CD8-positive, alpha-beta T cell (primary cell): ENCODE measurements at places on chromosomes 16 and 17.

- DNase-seq = no peak
Observed at GRCh38 chr16:54342966-54343365, 56.4 kb upstream of the IRX3 start.

GRCh38 chr16:23428351-23428750 lies 24.6 kb downstream of the COG7 start:
- no peak for DNase-seq

- DNase-seq = no peak
Observed at GRCh38 chr17:7146115-7146514, 31.5 kb upstream of the ASGR2 start.

DNA sequence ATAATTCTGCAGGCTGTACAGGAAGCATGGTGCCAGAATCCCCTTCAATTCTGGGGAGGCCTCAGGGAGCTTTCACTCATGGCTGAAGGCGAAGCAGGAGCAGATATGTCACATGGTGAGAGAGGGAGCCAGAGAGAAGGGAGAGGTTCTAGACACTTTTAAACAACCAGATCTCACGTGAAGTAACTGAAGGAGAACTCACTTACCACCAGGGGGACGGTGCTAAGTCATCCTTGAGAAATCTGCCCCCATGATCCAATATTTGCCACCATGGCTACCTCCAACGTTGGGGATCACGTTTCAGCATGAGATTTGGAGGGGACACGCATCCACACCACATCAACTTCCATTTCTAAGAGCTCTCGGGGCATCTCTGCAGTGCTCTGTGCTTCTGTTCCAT lies 37.4 kb upstream of the GNA13 start:
- no peak for DNase-seq

DNA sequence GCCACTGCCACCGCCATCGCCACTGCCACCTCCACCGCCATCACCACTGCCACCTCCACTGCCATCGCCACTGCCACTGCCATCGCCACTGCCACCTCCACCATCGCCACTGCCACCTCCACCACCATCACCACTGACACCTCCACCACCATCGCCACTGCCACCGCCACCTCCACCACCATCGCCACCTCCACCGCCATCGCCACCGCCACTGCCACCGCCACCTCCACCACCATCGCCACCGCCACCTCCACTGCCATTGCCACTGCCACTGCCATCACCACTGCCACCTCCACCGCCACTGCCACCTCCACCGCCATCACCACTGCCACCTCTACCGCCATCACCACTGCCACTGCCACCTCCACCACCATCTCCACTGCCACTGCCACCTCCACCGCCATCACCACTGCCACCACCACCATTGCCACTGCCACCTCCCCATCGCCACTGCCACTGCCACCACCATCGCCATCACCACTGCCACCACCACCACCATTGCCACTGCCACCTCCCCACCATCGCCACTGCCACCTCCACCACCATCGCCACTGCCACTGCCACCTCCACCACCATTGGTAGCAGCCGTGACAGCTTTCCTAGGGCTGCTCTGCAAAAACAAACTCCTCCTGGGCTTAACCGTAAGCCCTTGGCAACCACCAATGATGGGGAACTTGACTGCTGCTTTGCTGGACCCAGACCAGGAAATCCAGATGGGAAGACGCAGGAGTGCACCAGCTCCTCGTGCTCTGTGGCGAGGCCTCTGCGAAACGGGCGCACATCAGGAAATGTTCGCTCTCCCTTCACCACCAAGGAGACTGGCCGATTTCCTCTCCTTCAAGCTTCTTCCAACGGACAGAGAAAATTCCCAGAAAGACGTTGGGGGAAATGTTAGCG lies 147.2 kb downstream of the RBFOX3 start:
- no peak for DNase-seq

DNA sequence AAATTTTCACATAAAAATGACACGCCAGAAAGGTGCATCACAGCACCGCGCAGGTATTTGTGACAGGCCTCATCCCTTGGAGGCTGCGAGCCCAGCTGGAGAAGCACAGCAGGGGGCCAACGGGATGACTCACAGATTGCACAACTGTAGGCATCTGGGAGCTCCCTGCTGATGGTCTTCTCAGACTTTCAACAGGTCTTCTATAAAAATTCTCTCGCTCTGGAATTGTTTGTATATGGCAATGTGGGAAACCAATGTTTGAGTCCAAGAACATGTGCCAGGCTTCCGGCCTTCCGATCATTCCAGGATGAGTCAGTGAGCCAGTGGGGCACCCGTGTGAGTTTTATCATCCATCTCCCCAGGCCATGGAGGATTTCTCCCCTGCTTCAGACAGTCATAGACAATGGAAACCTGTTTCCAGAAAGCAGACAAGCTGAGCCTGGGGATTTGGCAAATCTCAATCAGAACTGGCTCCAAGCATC lies 24.1 kb upstream of the ADORA2B start:
- DNase-seq = no peak

DNA sequence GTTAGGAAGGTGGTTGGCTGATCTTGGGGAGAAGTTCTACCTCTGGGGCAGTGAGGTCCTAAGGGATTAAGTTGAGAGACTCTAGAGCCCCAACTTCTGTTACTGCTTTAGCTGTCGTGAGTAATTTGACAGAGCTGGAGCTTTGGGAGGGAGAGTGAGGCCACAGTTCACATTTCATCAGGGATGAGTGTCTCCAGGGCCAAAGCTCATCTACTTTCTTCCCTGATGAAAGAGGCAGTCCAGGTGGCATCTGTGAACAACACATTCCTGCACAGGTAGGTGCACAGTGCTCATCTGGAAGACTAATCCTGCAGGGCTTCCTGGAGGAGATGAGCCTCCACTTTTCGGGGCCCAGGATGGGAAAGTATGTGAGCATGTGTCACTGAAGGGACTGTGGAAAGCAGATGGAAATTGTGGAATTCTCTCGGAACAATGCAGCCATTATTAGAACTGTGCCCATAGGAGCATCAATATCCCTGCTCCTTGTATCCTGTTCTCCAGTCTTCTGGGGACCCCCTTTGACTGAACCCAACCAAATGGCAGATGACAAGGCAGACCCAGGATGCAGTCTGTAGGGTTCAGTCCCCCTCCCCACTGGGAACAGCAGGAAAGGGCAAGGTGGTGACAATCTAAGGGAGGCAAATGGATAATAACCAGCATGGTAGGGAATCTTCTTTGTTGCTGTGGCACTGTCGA lies 9.0 kb downstream of the DYNLL2 start:
- no peak for DNase-seq

DNA sequence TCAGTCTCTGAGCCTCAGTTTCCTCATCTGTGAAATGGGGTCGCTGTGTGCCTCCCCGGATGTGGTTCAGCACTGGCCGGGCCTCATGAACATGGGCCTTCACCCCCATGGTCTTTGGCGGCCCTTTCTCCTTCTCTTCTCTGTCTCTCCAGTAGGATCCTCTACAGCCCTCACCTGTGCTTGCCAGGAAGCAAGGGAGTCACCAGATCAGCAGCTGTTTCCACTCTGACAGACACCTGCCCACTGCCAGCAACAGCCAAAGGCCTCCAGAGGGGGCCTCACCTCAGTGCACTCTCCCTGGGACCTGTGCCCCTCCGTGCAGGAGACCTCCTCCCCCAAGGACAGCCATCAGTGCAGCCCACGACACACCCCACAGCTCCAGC lies 89.4 kb downstream of the C16orf78 start:
- peak; percentile 51 for DNase-seq

GRCh38 chr16:87970186-87970585 lies 19.0 kb downstream of the BANP start:
- no peak for DNase-seq

DNA sequence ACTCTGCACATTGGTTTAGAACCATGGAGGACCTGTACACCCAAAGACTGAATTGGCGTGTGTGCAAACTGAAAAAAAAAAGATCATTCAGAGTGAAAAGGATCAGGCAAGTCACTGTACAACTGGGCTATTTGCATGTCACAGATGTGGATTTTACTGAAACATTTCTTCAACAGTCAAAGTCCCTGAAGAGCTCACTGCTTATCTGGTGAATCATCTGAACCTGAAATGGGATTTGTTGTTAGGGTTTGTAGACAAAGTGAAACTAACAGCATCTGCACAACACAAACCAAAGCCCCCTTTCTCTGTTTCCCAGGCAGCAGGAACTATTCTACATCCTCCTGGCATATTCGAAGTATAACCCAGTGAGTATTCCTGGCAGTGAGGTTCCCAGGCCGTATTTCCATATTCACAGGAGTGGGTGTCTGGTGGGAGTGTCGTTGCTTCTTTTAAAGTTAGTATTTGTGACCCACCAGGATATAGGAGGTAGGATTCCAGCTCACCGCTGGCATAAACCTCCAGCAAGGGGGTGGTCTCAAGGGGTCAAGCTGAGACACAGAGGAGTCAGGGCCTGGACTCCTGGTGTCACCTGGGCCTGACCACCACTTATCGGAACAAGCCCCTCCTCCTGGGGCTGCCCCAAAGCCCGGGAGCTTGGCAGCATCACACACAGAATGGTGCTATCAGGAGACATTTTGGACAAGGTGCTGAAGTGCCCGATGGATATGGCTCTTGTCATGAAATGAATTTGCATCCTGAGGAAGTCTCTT lies 80.9 kb downstream of the GOSR1 start:
- DNase-seq = no peak

DNA sequence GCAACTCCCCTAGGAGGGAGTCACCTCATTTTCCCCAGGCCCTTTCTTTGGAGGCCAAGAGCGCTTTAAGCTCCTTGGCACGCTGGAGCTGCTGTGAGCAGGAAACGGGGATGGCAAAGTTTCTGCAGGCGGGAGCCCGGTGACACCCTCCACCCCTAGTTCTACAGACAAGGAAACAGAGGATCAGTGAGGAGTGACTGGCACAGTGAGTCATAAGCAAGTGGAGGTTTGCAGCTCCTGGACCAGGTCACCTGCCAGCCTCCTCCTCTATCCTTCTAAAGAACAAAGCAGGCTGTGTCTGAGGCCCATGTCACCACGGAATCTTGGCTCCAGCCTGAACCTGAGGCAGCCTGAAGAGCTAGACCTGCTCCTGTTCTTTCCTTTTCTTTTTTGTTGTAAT lies 141.9 kb downstream of the TMEM132E start:
- no peak for DNase-seq

DNA sequence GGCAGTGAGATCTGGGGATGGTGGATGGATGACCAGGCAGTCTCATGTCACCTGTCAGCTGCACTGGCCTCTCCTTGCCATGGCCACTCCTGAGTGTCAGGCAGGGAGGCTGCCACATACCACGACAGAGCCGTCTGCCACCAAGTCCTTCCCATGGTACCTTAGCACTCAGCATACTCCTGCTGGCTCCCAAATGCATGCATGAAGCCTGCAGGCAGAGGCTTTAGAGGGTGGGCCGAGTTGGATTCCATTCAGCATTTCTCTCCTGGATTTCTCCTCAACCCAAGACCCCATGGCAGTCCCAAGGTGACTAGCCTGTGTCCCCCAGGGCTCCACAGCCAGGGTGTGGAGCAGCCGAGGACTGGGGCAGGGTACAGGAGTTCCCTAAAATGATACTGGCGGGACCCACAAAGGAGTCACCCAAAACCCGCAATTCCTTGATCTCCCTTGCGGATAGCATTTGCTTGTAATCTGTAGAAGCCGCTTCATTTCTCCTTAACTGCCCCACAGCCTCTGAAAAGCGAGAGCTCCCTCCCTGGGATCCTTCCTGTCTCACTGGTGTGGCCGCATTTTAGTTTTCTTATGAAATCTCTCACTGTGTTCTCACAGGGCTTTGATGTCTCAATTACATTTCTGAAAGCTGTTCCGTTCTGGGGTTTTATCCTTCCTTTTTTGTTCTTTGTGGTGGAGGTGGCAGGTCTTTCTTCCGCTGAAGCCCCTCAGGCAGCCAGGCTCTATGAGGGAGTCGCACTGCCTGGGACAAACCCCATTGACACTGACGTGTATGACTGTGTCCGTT lies 141.4 kb downstream of the SOCS1 start:
- DNase-seq = no peak

DNA sequence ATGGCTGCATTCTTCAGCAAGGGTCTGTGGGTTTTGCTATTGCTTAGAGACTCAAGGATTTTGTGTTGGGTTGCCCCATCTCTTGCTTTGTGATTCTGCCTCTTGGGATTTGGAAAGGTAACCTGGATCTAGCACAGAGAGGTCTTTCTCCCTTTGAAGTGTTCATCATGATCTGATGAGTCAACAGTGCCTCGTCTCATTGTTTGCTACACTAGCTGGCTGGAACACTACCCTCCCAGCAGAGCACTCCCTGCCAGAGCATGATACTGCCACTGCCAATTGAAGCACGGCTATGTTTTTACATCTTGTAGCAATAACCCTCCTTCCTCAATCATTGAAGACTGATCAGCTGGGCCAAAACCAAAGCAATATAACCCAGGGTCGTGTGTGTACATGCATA lies 361.0 kb downstream of the CDH13 start:
- DNase-seq = no peak

DNA sequence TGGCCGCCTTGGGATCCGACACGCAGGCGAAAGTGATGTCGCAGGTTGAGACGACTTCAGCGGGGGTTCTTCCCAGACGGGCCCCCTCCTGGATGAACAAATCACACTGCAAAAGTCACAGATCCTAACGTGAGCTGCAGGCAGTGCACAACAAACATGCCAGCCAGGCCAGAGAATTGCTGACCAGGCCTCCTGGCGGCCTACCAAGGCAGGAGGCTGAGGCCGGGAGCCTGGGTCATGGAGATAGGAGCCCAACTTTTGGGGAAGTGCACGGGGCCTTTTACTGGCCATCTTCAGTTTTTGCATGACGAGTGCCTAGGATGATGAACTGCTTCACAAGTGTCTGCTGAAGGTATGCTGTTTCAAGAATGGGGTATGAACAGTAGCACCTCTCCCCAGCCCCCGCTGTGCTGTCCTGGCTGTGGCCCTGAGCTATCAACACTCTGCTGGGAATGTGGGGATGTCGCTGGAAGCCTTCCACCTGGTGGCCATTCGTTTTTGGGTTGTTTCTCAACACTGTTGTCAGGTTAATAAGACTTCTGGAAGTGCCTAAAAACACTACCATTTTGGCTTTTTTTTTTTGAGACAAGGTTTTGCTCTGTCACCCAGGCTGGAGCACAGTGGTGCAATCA lies 12.2 kb upstream of the ROGDI start:
- DNase-seq = no peak

DNA sequence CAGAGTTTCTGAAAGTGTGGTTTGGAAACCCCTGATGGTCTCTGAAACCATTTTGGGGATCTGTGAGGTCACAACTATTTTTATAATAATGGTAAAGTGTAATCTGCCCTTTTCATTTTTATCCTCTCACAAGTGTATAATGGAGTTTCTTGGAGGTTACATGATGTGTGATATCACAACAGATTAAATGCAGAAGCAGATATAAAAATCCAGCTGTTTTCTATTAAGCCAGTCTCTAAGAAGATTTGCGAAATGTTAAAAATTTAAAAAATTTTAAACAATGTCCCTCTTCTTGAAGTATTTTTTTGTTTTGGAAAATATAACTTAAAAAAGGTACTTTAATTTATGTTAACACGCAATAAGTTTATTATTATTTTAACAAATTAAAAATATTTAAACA lies 48.7 kb downstream of the RPGRIP1L start:
- DNase-seq = no peak

DNA sequence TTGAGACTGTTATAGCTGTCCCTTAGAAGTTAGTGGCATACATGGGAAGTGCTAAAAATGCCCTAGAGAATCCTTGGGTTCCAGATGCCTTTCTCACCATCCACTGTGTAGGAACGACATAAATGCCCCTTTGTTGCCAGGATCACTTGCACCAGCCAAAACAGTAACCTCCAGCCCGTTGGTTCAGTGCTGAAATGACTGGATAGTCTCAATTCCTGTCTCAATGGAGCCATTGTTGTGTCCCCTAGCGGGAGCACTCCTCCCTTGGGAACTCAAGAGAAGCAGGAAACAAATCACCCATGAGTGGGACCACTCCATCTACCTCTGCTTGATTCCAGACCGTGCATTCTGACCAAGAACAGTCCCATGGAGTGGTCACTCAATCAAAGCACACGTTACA lies 23.1 kb downstream of the MPHOSPH6 start:
- no peak for DNase-seq

GRCh38 chr17:46159686-46160085 lies 33.5 kb downstream of the KANSL1 start:
- no peak for DNase-seq
